ENCODE measurements at places on chromosomes 7 and 10.

- no peak for DNase-seq
Observed at GRCh38 chr7:89623018-89623672, 531.1 kb upstream of the STEAP1 start.

DNA sequence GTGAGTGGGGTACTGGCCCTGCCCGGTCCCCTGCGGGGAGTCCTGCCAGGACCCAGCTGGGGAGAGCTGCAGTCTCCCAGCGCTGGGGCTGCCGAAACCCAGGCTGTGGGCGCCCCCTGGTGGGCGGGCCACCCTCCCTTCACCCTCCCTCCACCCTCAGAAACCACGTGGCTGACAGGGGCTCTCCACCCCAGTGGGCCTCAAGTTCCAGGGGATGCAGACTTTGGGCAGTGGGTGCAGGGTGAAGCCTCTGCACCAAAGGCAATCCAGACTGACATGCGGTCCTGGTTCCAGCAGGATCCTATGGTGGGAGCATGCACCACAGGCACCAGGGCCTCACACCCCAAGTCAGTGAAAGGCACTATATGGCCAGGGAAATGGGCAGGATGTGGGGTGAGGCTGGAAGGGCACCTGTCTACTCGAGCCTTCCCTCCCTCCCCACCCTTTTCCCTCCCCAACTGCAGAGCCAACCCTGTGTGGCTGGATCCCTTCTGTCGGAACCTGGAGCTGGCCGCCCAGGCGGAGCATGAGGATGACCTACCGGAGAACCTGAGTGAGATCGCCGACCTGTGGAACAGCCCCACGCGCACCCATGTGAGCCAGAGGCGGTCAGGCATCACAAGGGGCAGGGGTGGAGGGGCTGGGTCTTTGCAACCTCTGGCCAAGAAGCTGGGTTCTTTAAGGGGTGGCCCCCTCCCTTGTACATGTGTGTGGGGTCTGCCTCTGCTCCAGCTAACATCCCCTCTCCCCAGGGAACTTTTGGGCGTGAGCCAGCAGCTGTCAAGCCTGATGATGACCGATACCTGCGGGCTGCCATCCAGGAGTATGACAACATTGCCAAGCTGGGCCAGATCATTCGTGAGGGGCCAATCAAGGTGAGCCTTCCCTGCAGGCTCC is 38.8 kb downstream of the PSAP start:
- peak; percentile 67 for DNase-seq

DNA sequence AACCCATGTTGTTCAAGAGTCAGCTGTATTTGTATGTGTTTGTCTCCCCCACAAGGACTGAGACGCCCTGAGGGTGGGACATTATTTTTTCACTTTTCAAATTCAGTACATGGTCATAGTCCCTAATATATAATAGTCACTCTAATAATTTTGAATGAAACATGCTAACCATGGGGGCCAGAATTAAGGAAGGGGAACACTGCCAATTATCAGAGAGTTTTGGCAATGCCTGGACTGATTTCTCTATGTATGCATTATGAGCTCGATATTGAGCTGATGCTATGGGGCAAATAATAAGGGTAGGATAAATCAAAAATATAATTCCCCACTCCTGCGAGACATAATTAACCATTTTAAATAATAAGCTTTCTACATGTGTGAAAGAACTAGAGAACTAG is 87.4 kb downstream of the CPED1 start:
- no peak for DNase-seq

- DNase-seq: no peak
Observed at GRCh38 chr7:138700857-138701536, at the start of gene SVOPL. SVOPL (minus strand) TSS chr7:138701362; CDS start chr7:138679045, 22,317 bp downstream.

GRCh38 chr10:73959484-73960243 is 38.3 kb upstream of the VCL start:
- no peak for DNase-seq

GRCh38 chr10:43403911-43404703 is 4.9 kb downstream of the HNRNPF start:
- DNase-seq: no peak

GRCh38 chr10:129911451-129912165 is 52.5 kb downstream of the EBF3 start:
- no peak for DNase-seq

DNA sequence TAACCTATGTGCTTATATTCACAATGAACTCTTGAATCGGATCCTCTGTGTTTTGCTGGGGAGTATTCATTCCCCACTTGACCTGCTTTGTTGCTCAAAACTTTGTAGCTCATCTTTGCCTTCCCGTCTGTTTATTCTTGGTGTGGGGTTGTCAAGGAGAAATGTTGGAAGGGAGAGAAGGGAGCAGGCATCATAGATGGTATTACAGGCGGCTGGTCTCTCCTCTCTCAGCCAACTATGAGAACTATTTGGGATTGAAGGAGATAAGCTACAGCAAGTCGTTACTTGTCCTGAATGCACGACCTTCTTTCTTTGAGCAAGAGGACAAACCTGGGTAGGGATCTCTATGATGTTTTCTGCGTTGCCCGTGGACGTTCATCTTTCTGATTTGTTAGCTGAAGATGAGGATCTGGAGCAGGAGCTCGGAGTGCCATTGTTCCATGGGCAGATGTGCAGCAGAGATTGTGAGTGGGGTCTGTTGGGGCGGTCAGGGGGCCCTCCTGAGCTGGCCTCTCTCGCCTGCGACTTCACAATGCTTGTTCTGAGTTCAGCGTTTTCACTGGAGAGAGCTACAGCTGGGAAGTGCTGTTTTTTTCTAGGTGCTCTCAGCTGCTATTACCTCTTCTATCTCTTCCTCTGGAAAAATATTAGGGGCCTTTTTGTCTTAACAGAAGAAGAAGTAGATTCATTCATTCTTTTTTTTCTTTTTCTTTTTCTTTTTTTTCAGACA is 126.9 kb upstream of the KLF6 start:
- DNase-seq: no peak

- DNase-seq: no peak
Observed at GRCh38 chr10:113493882-113494301, 59.0 kb upstream of the HABP2 start.

DNA sequence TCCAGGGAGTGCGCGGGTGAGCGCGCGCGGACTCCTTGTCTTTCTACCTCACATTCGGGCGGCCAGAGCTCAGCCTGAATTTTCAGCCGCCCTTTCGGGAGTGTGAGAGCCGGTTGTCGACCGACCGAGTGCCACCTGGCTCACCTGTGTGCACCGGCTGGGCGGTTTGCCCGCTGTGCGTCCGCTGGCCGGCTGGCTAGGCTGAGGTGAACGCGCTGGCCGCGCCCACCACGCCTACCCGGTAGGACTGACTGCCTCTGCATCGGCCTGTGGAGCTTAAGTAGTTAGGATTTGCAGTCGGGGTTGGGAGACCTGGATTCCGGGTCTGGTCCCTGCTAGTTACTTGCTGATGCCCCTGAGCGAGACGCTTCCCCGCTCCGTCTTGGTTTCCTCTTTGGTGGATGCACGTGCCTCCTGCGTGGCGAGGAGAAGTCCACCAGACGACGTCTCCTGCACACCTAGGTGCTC is 553 bp downstream of the TSPAN15 start:
- no peak for DNase-seq

DNA sequence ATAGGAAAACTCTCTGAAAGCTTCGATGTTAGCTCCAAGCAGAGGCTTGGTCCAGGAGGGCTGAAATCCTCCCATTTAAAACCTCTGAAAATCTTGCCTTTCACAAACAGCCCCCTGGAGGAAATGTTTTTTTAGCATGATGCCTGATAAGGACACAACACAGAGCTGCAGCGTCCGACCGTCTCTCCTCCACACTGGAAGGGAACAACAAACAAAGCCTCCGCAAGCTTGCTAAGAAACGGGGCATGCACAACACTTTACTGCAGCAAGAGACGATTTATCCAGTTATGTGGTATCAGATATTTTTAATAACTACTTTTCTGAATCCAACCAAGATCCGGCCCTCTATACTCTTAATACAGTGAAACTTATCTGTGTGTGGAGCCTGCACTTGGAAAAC is 182.3 kb downstream of the PTPRN2 start:
- DNase-seq: no peak

DNA sequence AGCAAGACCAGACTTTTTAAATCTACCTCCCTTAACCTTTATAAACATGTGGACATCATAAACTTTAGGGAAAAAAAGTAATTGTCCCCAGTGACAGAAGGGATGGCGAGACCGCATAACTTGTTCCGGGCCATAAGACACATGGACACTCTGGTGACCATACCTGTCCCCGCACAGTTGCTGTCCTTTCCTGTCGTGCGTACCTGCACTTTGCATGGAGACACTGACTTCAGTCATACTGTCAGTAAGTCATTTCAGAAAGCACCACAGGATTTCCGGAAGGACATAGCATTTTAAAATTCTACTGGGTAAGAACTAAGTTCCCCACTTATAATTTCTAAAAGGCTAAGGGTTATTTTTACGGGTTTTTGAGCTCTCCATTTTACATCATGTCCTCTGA is 120.9 kb downstream of the CREB5 start:
- DNase-seq: no peak

DNA sequence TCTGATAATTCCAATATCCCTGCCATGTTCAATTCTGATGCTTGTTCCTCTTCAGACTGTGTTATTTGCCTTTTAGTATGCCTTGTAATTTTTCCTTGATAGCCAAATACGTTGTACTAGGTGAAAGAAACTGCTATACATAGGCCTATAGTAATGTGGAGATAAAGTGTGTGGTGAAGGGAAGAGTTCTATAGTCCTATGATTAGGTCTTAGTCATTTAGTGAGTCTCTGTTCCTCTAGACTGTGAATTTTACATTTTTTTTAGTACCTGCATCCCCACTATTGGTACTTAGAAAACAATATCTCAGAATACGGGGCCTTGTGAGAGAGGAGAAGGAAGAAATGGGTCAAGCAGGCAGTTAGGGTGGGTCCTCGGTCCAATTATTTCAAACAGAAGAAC is 59.6 kb upstream of the SEMA3E start:
- no peak for DNase-seq

DNA sequence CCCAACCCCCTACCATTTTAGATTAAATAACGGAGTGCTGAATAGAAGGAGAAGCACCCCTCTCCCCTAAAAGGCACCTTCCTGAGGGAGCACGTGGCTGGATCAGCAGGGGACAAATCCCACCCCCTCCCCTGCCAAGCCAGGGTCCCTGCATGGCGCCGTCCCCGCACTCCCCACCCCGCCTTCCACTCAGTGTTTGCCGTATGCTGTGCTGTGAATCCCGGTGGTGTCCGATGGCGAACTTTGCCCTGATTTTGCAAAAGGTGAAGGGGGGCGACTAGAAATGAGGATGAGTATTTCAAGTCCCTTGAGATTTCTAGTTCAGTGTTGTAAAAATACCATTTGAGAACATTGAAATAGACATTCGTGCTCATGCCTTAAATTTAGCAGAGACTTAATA is 83.5 kb upstream of the SH2B2 start:
- no peak for DNase-seq

DNA sequence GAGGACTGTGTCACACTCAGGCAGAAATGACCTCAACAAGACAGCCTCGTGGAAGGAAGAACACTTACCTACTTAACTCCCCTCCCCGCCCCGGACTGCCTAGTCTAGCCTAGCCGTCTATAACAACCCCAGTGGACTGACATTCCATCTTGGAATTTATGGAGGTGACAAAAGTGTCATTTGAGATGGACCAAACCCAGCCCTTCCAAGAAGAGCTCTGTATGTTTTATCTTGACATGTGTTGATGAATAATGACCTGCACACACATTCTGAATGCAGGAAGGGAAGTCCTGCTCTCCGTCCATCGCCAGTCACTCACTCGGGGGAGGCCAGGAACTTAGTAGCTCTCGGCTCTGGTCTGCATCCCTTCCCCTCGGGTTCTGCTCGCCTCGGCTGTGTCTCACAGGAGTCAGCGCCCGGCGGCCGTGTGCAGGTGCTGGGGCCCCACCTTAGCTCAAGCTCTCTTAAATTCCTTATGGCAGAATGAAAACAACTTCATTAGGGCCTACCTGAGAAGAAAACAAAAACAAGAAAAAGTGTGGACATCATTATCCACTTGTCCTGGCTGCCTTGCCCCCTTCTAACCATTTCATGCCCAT is 140.9 kb upstream of the NPS start:
- no peak for DNase-seq

DNA sequence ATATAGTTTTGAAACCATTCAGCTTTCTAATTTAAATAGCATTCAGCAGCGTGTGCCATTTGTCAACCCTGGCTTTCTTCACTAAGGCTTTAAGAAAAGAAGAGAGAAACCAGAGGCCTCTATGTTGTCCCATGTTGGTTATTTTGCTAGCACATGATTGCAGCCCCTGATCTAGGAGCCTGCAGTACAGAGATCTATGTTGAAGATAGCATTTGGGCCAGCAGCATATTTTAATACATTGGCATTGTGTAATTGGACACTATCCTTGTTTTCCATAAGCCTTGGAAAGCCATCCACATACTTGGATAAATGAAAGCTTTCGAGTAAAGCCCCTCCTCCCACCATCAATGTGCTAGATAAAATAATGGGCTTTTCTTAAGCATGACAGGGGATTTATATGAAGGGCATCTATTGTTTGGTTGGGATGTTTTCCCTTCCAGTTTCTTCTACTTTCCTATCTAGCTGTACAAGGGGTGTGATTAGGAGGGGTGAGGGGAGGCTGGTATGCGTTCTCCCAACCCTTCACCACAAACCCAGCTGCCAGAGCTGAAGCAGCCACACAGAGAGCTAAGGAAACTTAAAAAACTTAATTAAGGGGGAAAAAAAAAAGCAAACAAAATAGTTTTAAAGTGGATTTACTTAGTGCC is 23.1 kb upstream of the SDHAF3 start:
- DNase-seq: no peak

DNA sequence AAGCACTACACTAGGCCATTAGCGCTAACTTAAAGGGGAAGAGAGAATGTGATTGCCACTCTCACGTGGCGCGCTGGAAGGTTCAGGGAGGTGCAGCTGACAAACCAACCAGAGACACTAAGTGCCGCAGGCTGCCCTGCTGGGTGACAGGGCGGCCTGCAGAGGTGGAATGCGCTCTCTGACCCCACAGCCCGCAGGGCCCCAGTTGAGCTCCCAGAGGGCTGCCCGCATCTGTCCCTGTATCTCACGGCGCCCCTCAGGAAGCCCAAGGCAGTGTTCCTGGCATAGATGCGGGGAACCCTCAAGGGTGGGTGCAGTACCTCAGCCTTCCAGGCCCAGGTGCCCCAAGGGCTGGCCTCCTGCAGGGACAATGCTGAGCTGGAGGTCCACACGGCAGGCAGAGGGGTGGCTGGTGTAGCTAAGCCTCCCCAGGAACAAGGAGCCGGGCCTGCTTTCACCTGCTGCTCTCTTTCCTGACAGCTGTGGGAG is 66.6 kb downstream of the CALML3 start:
- DNase-seq: no peak

DNA sequence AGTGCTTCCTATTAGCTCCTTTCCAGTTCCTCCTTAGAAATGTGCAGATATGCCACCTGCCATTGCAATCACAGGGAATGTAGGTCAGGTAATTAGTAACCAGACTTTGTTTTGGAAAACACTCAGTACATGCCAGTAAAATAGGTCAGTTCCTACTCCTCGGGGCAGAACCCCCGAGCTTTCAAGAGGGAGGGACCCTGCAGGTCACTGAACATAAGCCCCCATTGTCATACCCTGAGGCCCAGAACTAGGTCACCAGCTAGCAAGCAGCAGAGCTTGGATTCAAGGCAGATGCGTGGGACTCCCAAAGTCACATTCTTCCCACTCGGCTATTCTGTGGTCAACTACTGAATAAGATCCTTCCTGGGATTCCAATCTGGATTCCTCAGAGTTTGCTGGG is 104.8 kb downstream of the PPP1R3C start:
- DNase-seq: no peak

All from stimulated activated CD8-positive, alpha-beta memory T cell treated with anti-CD3 and anti-CD28 coated beads, Interleukin-2, amount 100 ng/mL, for 1 hour (primary cell).